SW 1271 (cell line): ENCODE measurements at places on chromosomes 4 and X.

DNA sequence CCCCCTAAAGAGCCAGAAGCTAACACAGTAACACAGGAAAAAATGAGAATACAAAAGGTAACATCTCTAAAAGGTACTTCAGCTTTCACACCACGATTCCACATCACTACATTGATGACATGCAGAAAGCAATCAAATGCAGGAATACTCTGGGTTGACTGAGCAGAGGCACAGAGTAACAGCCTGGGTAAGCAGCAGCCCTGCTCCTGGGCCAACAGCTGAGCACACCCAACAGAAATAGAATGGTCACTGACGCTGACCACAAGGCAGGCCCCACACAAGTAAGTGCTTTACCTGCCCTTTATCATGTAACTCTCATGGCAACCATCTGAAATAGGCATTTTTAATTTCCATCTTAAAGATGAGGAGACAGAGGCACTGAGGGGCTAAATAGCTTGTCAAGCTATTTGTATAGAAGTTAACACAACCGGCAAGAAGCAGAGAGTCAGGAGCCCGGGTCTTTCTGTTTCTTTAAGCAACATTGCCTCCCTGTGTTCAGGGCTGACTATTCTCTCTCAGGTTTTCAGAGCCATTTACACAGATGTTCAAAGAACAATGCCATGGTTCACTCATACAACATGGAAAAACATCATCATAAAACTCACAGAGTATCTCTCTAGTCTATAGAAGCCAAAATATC lies 168.9 kb downstream of the ZNF674 start:
- DNase-seq, result peak; percentile 3

DNA sequence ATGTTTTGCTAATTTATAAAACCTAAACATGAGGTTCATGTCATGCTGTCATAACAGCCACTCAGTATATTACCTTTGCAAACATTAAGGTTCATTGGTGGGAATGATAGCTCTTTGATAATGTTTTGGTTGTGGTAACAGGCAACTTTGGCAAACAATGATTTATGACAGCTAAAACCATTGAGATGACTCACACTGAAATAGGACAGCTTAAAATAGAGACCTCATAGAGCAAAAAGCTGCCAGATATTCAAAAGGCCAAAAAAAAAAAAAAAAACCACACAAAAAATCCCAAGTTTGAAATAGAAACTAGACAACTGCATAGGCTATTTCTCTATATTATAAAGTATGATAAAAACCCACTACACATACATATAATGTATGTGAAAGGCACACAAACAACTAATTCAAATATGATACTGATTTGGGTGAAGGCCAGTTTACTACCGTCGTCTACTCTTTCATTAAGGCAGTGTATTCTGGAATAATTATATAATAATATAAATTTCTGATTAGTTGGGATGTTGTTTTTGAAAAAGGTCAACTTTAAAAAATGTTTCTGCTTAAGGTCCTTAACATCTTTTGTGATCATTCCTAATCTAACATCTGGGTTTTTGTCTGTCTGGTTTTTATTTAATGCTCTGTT lies 646.0 kb upstream of the PITX2 start:
- no peak for DNase-seq

DNA sequence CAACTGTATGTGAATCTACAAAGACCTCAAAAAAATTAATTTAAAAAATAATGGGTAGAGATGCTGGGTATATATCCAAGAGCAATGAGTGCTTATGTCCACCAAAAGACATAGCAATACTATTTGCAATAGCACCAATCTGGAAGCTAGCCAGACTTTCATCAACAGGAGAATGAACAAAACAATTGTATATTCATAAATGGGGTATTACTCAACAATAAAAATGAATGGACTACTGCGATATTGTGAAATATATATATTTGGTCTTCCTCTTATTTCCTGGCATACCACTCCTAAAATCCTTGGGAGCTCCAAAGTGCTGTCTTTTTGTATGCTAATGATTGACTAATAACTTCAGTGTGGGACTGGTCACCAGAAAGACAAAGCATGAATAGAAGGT lies 77.5 kb downstream of the MSN start:
- DNase-seq, result no peak

GRCh38 chr4:125741825-125742452 lies 427.2 kb downstream of the FAT4 start:
- no peak for DNase-seq

GRCh38 chr4:8912089-8912455 lies 40.4 kb upstream of the HMX1 start:
- DNase-seq, result no peak

- no peak for DNase-seq
Observed at GRCh38 chr4:119693126-119693525, 64.5 kb upstream of the PDE5A start.

DNA sequence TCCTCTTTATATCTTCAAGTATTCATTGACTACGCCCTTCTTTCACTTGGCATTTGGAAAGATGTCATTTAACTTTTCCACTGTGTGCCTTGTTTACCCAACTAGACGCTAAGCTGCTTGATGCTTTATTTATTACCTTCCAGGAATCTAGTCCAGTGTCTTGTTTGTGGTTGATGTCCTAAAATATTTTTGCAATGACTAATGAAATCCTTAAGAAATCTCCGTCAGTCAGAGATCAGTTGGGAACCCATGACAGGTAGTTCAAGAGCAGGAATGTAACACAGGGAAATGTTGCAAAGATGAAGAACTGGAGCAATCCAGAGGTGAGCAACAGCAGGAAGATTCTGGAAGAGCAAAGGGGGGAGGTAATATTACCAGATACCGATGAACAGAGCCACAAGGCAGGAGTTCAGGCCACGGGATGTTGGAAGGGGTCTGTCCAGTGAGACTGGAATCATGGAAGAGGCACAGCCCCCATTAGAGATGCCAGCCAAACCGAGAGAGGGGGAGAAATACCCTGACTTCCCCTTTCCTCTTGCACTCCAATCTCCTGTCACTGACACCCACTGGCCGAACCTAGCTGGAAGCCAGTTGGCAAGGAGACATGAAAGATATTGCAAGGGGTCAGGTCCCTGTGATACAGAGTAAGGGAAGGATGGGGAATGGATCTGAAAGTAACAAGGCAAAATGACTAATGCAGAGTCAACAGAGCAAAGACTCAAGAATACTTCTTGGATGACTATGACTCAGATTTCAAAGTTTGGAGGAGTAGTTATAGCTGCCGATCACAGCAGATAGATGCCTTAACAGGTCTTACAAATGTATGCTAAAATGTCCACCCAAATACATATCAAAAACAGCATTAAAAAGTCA lies 62.7 kb upstream of the PHKA2 start:
- no peak for DNase-seq

DNA sequence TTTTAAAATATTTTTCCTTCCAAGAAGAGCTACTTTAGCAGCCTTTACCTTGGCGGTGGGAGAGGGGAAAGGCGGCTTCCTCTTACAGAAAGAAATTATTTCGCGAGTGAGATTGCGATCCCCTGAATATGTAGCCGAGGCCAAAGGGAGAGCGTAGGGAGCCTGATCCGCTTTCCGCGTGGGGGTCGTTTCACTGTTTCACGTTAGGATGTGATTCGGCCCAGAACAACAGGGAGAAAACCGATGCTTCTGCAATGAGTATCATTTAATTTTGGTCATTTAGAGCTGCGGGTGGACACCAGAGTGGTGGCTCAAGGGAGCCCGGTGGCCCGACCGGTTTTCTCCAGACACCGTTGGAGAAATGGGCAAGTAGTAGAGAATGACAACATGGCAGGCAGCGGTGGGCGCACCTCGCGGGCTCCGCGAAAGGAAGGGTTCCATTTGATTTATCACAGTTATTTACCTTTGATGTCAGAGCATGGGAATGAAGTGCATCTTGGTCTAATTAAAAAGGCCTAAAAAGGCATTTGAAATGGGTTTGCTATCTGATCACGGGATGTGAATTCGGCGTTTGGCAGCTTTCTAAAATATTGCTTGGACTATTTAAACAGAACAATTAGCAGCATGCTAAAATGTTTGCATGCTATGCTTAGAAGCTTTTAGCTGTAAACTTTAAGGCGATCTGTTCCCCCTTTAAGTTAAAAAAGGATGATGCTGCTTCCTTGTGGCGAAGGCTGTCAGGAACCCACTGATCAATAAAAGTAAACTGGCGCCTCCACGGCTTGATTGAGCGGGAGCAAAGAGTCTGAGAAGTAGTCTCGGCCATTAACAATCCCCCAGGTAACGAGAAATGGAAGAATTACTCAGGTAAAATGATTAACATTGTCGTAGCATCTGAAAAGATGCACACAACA lies 2.0 kb upstream of the PCDH19 start:
- no peak for DNase-seq

DNA sequence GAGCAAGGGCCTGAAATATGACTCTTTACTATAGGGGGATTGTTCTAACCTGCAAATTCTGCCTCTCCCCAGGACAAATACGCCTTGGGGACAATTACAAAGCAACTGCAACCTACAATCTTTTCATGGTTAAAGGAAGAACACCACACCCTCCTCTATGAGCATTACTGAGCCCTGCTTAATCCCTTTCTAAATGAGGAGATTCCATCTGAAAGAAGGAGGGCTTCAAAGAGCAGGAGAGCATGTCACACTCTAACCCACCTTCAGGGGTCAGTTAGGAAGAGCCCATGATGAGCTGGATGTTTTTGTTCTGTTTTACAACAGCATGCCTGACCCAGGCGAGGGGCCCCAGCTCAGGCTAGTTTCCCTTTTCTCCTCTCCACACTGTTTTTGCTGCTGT lies 134.0 kb upstream of the ANXA3 start:
- no peak for DNase-seq

GRCh38 chr4:32010221-32010620 lies 1290.1 kb downstream of the PCDH7 start:
- no peak for DNase-seq

DNA sequence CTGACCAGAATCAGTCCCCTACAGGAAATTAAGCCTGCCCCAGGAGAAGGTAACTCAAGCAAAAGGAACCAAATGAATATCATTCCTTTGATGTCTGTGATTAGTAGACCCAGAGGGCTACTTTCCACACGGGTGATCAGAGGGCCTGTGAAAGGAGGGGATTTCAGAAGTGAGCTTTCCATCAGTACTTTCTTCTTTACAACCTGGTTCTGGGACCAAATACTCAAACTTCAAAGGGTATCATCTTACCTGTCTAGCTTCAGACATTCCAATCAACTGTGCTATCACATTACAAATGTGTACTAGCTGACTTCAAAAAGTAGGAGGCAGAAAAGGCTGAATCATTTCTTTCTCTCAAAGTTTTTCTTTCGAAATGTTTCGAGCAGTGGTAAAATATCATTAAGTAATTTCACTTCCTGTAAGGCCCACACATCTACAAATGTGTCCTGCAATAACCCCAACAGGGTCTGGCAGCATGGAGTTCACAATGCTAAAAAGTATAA lies 23.9 kb downstream of the ACSL4 start:
- DNase-seq, result no peak

DNA sequence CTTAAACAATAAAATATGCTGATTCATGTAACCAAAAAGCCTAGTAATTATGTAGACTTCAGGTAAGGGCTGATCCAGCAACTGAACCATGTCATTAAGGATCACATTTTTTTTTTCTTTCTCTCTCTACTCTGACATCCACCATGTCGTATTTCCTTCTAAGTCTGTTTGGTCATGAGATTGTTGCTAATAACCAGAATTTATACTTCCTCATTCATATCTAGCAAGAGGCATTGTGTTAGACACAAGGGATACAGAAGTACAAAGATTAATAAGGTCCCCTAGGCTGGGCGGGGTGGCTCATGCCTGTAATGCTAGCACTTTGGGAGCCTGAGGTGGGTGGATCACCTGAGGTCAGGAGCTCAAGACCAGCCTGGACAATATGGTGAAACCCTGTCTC lies 24.1 kb downstream of the PHEX start:
- no peak for DNase-seq

- no peak for DNase-seq
Observed at GRCh38 chr4:5930876-5931275, 38.0 kb upstream of the CRMP1 start.

- no peak for DNase-seq
Observed at GRCh38 chr4:98262431-98262830, 1.2 kb downstream of the RAP1GDS1 start.

GRCh38 chrX:45714866-45715265 lies 514.2 kb upstream of the DIPK2B start:
- no peak for DNase-seq

DNA sequence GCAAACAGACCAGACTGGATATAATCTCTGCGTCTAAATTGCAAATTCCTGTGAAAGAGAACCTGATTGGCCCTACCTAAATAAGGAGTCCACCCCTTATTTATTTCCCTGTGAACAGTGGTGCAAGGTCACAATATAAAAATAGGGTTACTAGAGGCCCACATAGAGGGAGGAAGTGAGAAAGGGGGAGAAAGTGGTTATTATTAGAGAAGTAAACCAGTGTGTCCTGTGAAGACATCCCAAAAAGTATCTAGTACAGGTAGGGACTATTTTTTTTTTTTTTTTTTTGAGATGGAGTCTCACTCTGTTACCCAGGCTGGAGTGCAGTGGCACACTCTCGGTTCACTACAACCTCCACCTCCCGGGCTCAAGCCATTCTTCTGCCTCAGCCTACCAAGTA lies 15.0 kb upstream of the FRYL start:
- DNase-seq, result no peak

DNA sequence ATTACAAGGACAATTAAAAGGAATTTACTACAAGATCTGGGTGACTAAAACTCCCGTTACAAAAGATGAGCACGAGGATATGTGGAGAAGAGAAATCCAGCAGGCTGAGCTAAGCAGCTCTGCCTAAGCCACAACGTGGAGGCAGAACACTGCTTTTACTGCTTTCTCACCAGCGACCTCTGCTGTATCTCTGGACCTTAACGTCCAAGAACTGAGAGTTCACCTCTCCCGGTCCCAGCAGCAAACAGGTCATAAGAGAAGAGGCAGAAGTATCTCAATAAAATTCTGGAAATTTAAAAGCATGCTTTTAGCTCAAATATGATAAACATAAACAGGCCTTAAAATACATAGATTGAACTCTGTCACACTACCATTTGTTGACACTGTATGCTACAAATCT lies 81.0 kb downstream of the ADGRA3 start:
- no peak for DNase-seq

DNA sequence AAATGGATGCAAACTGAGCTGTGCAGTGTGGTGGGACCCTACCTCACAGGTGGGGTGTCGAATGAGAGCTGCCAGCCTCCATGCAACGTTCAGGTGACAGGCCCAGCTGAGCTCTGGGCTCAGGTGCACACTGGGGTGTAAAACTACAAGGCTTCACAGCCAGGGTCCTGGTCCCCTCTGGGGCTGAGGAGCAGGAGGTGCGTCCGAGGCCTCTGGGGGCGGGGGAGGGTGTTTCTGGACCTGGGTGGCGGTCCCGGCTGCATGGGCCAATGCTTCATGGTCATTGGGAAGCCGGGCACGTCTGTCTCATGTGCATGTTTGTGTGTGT lies 26.5 kb upstream of the SORCS2 start:
- no peak for DNase-seq
